AG10803 (cell line): ENCODE measurements at places on chromosomes 7 and 10.

- DNase-seq, result no peak
Measured at GRCh38 chr7:121890833-121891232, 17.9 kb downstream of the PTPRZ1 start.

DNA sequence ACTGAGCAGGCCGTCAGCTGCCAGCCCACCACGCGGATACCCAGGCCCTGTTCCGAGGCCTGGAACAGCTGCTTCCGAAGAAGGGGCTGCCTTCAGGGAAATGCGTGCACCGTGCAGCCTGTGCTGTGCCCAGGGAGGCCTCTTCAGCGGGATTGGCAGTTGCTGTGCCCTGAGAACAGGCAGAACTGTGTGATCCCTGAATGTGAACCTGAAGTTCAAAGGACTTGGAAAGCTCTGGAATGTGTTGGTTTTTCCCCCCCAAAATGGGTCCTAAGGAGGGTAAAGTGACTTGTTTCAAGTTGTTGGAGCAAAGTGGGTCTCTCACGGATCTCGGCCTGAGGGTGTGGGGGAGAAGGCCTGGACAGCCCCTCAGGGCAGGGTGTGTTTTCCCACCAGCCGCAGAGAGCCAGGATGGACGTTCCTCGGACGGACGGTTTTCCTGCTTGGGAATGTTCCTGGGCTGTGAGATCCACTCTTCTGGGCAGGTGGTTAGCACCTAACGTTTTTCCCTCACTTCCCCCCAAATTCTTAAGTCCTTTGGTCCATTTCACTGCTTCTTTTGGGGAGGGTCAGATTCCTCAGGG, 2.1 kb downstream of the SPRN start:
- DNase-seq, result no peak

DNA sequence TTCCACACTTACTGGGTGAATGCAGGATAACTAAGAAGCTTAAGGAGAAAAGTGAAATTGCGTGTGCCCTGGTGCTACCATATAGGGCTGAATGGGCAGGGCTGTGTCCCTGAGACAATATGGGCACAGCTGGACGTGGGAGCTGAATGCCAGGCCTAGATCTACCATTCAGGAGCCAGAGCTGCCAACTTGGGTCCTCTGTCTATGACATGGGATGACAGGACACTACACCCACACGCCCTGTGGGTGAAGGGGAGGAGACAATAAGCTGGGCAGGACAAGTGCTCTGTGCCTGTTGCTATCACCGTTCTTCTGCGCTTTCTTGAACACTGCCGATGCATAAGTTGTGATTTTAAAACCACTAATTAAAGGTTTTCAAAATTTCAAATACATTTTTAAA, 293.9 kb downstream of the TNS3 start:
- no peak for DNase-seq

- DNase-seq, result no peak
Measured at GRCh38 chr7:139850906-139851305, 21.8 kb downstream of the TBXAS1 start.

DNA sequence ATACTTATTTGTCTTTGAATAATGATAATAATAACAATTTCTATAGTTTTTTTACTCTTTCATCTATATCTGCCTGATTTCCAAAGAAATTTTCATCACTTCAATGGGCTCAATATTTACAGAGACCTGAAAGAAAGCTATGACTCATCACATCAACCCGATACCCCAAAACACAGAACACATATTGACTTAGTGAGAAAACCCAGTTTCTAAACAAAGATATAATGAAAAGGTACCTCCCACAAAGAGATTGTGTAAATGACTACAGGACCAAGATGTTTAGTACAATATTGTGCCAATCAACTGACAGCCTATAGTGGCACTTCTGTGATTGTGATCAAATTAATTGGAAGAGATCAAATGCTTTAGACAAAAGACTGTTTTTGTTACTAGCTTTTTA, 133.9 kb downstream of the PCDH15 start:
- no peak for DNase-seq

- DNase-seq, result peak; percentile 76
Measured at GRCh38 chr10:96387161-96387560, 28.4 kb upstream of the OPALIN start.

DNA sequence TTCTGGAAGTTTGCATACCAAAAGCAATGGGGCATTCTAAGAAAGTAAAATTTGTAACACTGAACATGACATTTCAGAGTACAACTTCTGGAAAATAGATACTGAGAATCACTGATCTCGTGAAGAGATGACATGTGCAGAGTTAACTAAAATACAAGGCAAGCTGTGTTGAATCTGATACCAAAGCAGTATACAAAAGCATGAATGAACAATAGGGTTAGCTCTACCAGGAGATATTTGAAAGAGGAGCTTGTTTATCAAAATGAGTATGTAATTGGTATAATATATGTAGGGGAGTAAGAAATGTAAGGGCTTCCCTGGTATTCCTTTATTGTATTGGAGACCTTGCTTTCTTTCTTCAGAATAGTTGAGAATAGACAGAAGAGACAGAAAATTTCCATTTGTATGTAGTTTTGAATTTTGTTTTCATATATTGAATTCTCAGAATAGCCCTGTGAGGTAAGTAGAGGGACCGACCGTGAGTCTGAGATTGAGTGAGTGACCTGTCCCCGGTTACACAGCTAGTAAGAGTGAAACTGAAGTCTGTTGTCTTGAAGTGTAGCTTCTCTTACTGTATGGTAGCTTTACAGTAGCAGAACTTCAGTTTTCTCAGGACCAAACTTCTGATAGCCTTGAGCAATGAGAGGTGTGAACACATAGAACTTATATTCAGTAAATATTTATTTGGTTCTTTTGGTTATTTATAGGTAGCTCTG, 5.0 kb downstream of the HBP1 start:
- no peak for DNase-seq

DNA sequence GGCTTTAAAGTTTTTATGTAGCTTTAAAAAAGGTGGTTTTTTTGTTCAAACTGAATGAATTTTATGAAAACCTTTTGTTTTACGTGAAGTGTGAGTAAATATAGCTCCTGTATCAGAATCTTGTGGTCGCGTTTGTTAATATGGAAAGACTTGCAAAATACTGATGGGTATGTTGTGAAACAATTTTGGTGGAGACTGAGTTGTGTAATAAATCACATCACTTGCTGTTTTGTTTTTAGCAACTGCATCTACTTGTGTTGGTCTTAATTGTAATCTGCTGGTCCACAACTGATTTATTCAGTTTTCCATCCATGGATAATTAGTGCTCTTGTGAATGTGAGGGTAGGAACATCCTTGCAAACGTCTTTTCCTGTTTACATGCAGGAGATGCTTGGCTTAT, 10.5 kb downstream of the PLXDC2 start:
- peak; percentile 21 for DNase-seq

DNA sequence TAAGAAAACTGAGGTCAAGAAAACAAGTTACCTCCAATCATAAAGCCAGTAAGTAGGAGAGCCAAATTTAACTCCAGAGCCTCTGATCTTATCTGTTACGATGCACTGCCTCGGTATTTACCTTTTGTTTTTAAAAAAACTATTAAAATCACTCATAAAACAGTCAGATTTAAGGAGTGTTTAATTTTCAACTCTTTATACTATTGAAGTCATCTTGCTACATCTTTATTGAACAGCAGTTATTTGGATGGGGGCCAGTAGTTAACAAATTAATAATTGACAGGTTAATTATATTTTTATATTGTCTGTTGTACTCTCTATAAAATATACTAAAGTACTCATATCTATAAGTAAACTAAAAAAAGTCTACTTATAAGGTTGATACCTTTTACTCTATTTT, 24.6 kb downstream of the ADIRF start:
- no peak for DNase-seq

DNA sequence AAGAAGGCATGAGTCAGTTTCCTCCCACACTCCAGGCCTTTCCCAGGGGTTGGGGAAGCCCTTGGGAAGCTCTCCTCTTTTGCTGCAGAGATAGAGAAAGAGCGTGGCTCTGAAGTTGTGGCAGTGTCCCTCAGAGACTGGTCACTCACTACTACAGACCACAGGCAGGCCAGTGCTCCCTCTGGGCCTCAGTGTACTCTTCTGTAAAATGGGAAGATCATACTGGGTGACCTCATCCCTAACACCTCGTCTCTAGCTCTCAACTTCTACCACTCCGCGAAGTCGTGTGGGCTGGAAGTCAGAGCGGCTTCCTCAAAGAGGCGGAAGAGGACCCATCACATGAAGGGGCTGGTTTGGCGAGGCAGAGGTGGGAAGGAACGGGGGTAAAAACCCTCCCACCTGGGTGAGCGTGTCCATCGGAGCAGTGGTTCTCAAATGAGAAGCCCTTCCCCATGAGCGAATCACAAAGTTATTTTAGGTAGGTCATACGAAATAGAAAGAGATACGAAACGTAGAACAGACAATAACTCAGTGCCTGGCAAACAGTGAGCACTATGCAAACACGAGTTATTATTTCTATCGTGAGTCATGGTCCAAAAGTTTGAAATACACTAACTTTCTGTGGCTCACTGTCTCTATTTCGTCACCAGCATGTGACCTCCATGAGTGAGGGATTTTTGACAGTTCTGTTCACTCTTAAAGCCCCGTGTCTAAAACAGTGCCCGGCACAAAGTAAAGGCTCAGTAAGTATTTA, 32.7 kb downstream of the PRKAG2 start:
- peak; percentile 28 for DNase-seq

- DNase-seq, result no peak
Measured at GRCh38 chr7:71782051-71782450, 630.1 kb downstream of the CALN1 start.

- no peak for DNase-seq
Measured at GRCh38 chr10:28730031-28730778, 52.9 kb downstream of the BAMBI start.

- DNase-seq, result peak; percentile 74
Measured at GRCh38 chr10:15642095-15642494, 77.6 kb downstream of the ITGA8 start.
